GF-D8 (cell line): ENCODE measurements at places on chromosomes 4 and X.

DNA sequence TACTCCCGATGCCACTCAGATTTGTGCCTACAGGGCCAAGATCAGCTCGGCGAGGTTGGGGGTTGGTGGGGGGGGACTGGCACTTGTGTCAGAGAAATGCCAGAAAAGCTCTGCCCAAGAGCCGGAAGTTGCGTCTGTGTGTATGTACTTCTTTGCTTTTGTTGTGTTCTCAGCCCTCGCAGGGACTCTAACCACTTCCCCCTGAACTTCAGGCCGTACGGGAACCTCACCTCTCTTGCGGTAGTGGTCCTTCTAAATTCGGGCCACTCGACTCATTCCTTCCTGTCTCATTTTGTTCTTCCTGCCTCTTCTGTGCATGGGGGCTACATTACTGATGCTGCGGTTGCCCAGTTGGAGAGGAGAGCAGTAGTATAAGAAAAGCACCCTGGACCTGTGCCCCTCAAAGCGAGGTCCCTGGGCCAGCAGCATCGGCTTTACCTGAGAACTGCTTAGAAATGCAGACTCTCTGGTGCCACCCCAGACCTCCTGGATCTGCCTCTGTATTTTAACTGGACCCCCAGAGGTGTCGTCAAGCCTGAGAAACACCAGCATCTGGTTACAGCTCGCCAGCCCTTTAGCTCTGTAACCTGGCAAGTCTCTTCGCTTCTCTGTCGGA lies 146.3 kb upstream of the RPS6KA3 start:
- no peak for DNase-seq

- DNase-seq = peak; percentile 37
Measured at GRCh38 chr4:84681486-84682274, 98.8 kb downstream of the CDS1 start.

DNA sequence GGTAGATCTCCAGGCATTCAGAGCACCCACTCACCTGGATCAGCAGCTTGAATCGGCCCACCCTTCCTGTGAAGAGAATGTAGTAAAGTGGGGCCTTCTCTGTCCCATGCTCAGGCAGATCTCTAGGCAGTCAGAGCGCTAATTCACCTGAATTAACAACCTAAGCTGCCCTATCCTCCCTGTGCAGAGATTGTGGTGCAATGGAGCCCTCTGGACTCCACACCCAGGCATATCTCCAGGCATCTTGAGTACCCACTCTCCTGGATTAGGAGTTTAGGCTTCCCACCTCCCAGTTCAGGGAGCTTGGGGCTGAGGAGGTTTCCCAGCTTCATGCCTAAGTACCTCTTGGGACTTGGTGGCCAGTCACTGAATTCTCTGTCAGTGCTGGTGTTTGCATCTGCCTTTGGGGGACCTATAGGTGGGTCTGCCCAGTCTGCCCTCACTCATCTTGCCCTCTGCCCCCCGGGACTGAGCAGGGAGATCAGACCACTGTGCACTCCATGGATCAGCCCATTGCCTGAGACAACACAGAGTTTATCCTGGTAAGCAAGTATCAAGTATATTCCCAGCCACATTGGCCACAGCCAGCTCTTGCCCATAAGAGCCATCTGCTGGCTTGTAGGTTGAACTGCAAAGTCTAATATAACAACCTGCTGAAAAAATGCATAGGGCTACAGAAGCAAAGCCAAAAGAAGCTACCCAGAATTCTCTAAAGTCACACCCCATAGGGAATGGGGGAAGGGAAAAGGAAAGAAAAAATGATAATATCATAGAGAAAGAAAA lies 372.9 kb downstream of the KLHL13 start:
- no peak for DNase-seq

DNA sequence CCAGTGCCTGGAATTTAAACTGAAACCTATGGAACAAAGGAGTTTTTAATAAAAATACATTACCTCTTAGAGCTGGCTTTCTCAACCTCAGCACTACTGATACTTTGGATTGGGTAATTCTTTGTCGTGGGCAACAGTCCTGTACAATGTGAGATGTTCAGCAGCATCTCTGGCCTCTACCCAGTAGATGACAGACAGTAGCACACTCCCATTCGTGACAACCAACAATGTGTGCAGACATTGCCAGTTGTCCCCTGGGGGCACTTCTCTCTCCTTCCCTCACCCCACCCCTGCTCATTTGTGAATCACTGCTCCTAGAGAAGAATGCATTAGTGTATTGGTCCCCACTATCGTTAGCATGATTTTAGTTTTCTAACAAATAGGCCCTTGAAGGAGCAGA lies 16.2 kb downstream of the GPAT3 start:
- no peak for DNase-seq

DNA sequence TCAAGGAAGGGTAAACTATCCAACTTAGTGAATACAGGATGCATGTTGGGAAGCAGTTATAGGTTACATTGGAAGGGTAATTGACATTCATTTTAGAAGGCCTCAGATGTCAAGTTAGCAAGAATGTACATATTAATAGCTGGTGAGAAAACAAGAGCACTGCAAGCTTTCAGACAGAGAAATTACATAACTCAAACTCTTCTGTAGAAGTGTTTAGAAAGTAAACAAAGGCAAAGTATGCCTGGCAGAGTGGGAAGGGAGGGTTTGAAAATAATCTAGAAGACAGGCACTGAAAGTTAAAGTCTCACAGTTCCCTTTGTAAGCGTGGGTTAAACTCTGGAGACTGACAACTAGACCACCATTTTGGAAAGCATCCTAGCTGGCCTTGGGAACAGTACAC lies 406.2 kb downstream of the ANKRD50 start:
- no peak for DNase-seq

DNA sequence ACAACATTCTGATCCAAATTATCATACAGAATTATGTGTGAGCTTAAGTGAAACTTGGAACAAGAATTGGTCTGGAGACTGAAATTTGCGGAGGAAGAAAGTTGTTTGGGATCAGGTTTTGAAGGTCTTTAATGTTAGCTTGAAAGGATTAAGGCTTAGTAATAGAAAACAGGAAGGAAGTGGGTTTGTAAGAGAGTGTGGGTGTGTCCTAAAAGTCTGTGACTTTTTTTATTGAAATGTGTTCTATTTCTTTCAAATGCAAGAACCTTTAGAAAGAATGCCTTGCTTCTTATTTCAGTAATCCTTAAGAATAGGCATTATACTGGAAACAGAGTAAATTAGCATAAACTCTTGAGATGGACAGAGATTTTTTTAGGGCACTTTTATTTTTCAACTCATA lies 198.0 kb downstream of the GALNTL6 start:
- DNase-seq = no peak

- no peak for DNase-seq
Measured at GRCh38 chrX:65772842-65773241, 105.4 kb downstream of the MSN start.

DNA sequence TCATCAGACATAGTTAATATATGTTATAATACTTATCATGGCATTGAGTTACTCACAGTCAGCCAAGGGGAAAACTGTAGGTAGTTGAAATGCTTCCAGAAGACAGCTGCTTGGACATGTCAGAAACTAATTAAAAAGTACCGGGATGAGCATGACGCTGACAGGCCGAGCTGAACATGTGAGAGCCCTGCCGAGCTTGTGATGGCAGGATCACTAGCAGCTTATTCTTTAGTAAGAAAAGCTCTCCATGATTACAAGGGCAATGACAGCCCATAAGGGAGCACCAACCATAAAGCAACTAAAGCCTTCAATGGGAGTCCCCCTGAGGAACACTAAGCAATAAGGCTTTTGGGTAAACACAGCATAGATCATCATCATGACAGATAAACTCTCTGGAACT lies 435.6 kb downstream of the TLL1 start:
- no peak for DNase-seq

GRCh38 chr4:101174679-101175345 lies 172.5 kb downstream of the PPP3CA start:
- DNase-seq = no peak

DNA sequence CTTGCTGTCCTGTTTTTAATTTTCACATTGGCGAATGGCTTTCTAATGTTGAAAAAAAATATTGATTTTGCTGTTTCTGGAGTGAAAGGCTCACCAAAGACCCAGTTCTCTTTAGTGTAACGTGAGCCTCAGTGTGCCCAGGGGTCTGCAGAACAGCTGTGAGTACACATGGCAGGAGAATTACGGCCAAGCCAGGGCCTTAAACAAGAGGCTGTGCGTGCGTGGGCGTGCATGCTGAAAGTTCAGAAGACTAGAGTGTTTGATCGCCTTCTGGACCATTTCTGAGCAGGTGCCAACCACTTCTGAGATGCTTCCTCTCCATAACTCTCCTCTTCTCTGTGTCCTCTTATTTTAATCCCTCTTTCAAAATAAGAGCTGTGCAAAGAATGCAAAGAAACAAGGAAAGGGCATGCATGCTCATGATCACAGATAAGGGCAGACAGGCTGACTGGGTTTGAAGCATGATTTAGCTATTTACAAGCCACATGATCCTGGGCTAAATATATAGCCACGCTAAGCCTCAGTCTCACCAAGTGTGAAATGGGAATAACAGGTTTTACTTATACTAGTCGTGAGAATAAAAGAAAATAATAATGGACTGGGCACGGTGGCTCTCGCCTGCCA lies 9.9 kb downstream of the PHEX start:
- no peak for DNase-seq

- no peak for DNase-seq
Measured at GRCh38 chrX:48531358-48531959, 8.1 kb upstream of the TBC1D25 start.

DNA sequence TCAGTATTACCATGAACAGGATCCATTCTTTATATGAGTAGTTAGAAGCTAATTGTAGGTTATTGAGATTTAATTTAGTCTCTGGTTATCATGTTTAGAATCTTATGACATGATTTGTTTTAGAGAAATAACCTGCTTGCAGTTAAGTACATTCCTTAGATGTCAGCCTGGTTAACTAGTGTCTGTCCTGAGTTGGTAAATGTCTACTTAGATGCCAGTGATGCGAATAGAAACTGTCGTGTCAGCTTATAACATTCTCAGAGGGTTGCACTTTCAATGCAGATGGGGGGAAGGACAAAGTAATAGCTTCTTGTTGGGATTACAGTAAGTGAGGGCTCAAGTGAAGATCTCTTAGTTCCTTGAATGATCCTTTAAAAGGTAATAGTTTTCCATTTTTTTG lies 227.8 kb upstream of the SPRY1 start:
- DNase-seq = no peak

- no peak for DNase-seq
Measured at GRCh38 chr4:128323401-128323800, 35.8 kb upstream of the PGRMC2 start.

GRCh38 chrX:68439341-68439740 lies 6.0 kb upstream of the OPHN1 start:
- DNase-seq = no peak

DNA sequence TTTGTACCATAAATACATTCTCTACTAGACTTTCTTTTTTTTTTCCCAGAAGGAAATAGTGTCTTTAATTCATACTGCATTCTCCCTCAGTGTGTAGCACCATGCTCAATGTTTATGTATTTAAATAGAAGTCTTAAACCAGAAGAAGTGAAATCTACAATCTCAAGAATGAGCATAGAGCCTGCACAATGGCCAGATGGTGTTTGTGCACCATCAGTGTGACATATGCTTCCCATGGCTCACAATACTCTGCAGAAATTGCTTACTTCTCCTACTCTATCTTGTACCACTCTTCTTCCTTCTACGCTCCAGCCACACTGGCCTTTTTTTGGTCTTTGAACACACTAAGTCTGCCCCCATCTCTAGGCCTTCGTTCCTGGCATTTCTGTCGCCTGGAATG lies 2.6 kb upstream of the DOCK11 start:
- DNase-seq = no peak

GRCh38 chr4:5635826-5636195 lies 72.5 kb downstream of the EVC2 start:
- no peak for DNase-seq

- no peak for DNase-seq
Measured at GRCh38 chr4:38860788-38861424, 4.3 kb upstream of the TLR6 start.

DNA sequence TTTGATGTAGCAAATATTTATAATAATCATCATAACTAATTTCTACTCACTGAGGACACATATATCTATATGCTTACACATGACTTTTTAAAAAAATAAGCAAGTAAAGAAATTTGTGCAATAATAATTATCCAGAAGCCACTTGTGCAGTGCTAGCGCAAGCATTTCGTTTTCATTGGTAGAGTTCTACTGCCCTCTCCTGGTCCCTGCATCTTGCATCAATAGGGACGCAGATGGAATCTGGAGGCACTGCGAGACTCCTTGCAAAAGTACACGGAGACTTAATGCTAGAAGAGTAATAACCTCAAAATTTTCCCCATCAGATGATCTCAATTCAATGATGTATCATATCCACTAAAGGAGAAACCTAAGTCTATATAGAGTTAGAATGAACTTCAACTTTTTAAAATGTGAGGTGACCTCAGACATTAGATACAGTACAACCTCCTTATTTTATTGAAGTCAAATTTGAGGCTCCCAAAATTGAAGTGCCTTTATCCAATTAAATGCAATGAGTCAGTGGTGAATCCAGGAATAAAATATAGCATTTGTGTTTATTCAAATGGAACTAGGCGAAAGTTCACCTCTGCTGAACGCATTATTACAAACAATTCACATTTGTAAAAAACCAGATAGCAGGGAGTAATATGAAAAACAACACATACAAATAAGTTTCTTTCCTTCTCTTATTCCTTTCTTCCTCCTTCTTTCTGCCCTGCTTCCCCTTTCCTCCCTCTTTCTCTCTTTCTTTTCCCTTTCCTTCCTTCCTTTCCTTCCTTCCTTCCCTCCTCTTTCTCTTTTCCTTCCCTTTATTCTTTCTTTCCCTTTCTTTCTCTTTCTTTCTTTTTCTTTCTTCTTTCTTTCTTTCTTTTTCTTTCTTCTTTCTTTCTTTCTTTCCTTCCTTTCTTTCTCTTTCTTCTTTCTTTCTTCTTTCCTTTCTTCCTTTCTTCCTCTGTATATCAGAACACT lies 450.0 kb downstream of the ANKRD50 start:
- DNase-seq = peak; percentile 3

GRCh38 chrX:101117701-101118100 lies 19.7 kb downstream of the CENPI start:
- DNase-seq = no peak

- no peak for DNase-seq
Measured at GRCh38 chr4:101415962-101416361, 68.6 kb upstream of the PPP3CA start.

- no peak for DNase-seq
Measured at GRCh38 chr4:910366-911091, 21.6 kb downstream of the GAK start.

- no peak for DNase-seq
Measured at GRCh38 chr4:165369522-165369921, 9.3 kb upstream of the CPE start.

- DNase-seq = no peak
Measured at GRCh38 chr4:184953971-184954370, 64.3 kb upstream of the HELT start.

GRCh38 chr4:183797445-183798300 lies 107.4 kb upstream of the STOX2 start:
- no peak for DNase-seq
